Skeletal muscle cell (primary cell): ENCODE measurements at places on chromosomes 3 and 15.

- peak; percentile 37 for DNase-seq
These were observed 149.5 kb upstream of the EPHA3 start for GRCh38 chr3:88957711-88958439.

DNA sequence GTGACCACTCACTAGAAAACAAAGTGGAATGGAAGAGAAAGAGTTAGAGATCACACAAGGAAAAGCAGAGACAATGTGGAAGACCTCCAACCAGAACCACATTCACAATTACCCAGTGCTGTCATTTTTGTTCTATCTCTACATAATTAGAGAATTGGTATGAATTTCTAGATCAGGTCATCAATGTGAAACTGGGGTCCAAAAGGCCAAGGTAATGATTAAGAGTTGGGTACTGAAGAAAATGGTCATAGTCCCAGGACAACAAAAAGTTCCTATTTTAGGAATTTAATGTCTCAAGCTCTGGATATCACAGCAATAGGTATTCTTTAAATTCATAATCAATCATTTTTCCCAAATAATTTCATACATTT is 84.7 kb upstream of the PPIB start:
- DNase-seq: no peak

DNA sequence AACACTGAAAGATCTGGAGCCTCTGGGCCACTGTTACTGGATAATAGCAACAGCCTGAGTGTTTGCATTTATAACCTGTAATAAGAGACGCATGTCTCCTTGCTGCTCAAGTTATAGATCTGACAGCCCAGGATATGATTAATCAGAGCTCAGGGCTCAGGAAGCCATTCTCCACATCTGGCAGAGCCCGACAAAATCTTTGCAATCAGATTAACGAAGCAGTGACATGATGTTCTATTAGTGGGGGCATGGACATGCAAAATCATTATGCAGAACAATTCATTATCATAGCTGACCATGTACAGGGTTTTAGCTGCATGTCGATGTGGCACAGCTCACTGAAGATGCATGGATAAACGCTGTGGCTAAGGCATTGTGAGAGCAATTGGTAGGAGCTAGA is 730.3 kb downstream of the ZNF385D start:
- no peak for DNase-seq

DNA sequence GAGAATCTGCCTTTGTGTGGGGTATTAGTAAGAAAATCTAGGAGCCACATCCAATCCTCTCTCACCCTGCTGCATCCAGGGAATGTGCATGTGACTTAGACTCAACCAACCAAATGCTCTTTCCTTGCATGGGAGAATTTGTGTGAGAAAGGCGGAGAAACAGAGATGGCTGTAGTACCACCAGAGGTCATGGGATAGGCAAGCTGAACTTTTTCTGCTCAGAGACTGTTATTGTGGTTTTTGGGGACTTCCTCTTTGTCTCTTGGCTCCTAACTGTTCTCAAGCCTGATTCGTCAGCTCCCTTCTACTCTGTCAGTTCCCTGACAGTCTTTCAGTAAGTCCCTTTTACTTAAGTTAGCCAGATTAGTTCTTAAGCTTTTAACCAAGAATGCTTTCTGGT is 2.6 kb upstream of the ZSCAN2 start:
- DNase-seq: no peak

GRCh38 chr3:124745756-124746155 is 15.5 kb downstream of the UMPS start:
- DNase-seq: no peak

- DNase-seq: no peak
These were observed 27.3 kb upstream of the EID1 start for GRCh38 chr15:48850648-48851047.

- DNase-seq: no peak
These were observed 87.9 kb downstream of the ZNF609 start for GRCh38 chr15:64548235-64548634.

DNA sequence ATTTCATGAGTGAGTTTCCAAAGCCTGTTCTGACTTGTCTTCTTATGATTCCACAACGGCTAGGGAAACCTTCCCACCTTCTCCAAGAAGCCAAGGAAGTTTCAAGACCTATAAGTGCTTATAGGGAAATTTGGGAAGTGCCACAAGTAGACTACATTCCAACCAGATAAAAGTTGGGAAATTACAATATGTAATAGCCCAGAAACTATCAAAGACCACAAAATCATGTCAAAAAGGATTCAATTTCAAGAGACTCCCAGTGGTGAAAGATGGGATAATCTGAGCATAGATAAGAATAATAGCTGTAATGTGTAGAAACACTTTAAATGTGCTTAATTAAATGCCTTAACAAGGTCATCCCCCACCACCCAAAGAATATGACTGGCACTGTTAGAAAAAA is 169.2 kb upstream of the SLC2A2 start:
- DNase-seq: no peak

DNA sequence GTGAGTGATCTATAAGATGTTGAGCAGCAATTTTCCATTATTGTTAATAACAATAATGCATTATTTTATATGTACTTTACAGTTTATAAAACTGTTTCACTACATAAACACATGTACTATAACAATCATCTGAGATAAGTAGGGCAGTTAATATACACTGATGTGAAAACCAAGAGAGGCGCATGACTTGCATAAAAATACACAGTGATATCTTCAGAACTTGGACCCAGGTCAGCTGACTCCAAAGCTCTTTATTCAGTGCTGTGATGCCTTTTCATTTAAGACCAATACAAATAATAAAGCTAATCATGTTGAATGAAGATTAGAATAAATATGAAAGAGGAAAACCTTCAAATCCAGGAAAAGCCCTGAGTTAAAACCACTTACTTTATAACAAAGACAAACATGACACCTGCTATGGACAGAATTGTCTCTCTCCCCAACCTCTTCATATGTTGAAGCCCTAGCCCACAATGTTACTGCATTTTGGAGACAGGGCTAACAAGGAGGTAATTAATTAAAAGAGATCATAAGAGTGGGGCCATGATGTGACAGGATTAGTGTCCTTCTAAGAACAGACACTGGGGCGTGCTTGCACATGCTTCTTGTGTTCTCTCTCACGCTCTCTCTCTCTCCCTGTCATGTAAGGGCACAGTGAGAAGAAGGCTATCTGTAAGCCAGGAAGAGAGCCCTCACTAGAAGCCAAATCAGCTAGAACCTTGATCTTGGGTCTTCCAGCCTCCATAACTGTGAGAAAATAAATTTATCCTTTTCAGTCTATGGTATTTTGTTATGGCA is 55.8 kb upstream of the TSPAN3 start:
- no peak for DNase-seq

- DNase-seq: no peak
These were observed 46.2 kb downstream of the ILDR1 start for GRCh38 chr3:121975702-121976302.

- DNase-seq: no peak
These were observed 116.2 kb downstream of the SUCNR1 start for GRCh38 chr3:151989621-151990020.

DNA sequence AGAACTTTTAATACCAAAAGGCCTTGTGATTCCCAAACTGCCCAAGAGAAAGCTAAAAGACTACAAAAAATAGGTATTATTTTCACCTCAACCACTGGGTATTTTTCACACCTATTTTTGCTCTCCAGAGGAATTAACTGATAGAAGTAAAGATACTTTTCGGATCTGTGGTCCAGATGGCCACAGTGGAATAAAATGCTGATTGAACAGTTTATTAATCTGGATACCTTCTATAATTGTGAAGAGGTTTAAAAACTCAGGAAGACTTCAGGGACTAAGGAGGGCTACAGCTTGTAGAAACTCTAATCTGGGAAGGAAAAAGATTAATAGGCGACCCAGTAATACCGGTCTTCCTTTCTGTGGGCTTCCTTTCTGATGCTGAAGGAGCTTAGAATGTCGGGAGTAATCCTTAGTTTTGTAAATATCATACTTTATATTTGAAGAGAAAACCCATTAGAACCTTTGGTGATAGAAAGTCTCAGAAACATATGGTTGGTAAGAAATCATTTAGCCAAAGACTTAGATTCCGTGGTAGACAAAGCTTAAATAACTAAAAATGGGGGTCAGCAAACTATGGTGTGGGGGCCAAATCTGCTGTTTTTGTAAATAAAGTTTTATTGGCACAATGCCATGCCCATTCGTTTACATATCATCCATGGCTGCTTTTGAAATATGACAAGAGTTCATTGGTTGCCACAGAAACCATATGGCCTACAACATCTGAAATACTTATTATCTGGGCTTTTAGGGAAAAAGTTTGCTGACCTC is 47.8 kb downstream of the TTC23 start:
- DNase-seq: no peak

DNA sequence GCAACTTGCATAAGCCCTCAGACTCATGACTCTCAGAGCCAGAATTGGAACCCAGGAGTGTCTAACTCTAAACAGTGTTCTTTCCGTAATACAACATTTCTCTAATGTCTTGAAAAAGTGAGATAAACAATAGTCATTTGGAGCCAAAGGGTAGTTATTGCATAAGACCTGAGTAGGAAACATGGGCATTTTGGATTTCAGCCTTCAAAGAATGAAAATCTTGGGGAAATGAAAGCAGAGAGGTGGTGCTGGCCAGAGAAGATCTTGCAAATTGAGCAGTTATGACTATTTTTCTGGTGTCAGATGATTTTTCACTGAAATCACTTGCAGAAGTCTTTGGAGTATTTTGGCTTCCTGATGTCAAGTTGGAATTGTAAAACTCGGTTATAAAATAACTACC is 379.4 kb downstream of the DIPK2A start:
- DNase-seq: no peak

- DNase-seq: no peak
These were observed 252.6 kb downstream of the KLF13 start for GRCh38 chr15:31579282-31579681.

GRCh38 chr3:64917914-64918453 is 230.2 kb upstream of the ADAMTS9 start:
- DNase-seq: no peak

- DNase-seq: no peak
These were observed 188.6 kb downstream of the NLGN1 start for GRCh38 chr3:173586166-173586565.

DNA sequence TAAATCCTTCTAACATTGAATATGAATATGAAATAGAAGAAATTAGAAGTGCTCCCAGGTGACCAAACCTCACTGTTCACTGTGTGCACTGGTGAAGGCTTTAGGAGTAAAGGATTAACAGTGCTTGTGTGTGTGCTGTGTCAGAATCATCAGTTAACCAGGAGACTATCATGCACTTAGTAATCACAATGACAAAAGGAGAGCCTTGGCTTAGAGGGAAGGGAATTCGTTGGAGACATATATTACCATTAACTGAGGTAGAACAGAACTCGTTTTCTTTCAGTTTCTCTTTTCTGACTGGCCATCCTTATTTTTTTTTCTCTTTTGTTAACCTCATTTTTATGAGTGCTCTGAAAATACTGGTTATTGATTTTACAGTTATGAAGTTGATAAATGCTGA is 213.3 kb upstream of the GBE1 start:
- DNase-seq: no peak

- DNase-seq: no peak
These were observed 459.4 kb downstream of the GBE1 start for GRCh38 chr3:81302045-81302444.

DNA sequence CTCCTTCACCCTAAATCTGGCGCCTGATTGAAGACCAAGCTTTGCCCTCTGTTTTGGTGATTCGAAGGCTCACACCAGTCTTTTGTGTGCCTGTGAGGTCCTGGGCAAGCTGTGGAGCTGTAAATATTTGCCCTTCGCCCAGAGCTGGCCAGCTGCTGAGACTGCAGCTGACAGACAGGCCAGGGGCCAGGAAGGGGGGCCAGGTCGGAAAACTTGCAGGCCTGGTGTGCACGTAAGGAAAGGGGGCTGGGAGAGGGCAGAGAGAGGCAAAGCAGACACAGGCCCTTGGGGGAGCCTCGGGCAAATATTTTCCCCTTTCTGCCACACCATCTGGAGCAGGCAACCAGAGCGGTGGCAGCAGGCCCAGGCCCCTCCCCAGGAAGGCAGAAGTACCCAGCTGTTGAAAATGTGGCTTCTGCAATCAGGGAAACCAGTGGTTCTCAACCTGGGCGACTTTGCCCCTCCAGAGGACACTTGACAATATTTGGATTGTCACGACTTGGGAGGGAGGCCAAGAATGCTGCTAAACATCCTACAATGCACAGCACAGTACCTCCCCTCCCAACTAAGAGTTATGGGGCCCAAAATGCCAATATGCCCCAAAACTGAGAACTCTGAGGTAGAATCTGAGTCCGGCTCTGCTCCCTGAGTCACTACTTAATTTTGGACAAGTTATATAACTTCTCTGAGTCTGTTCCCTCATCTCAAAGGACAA is 2.5 kb downstream of the PDZRN3 start:
- DNase-seq: no peak

- no peak for DNase-seq
These were observed 285.4 kb upstream of the UMPS start for GRCh38 chr3:124444896-124445295.

GRCh38 chr3:176954517-176954916 is 242.8 kb downstream of the TBL1XR1 start:
- no peak for DNase-seq

- DNase-seq: no peak
These were observed 66.4 kb downstream of the XXYLT1 start for GRCh38 chr3:195204360-195205163.

- DNase-seq: no peak
These were observed 415.5 kb downstream of the NAALADL2 start for GRCh38 chr3:175274474-175275218.

- no peak for DNase-seq
These were observed 216.7 kb downstream of the ABHD5 start for GRCh38 chr3:43907508-43907858.

- DNase-seq: no peak
These were observed 13.6 kb upstream of the SLC6A1 start for GRCh38 chr3:10978956-10979355.

DNA sequence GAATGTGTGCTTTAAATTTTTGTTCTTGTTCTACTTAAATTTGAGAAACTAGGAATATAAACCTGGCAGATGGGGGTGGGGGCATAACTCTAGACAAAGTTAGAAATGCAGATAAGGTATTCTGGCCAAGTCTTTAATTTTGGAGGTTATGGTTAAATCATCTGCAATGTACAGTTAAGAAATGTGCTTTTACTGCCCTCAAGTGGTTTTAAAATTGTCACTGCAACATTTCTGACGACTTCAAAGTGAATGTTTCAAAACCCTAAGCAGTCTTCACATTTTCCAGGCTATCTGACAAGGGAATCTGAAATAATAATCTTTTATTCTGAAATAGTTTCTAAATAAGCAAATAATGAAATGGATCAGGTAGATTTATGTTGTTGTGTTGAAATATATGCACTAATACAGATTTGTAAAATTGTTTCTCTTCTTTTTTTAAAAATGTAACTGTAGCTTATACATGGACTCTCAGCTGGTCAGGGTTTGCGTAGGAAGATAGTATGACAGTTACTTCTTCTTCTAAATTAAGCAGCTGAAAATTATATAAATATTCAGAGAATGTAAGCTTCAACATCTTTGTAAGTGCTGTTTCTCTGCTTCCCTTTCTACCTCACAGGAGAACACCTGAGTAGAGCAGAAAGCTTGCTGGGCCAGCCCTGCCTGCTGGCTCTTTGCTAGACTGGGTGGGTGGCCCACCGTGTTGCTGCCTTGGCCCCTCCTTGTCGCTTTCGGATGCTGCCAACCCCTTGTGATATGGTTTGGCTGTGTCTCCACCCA is 45.0 kb downstream of the SUCNR1 start:
- DNase-seq: no peak

- DNase-seq: no peak
These were observed 301 bp downstream of the PCBP4 start for GRCh38 chr3:51966922-51967383.
